Esophagus squamous epithelium (tissue), 5 donors: ENCODE measurements at places on chromosomes 3 and 15.

- no peak for DNase-seq
Observed at GRCh38 chr3:188646592-188646991, 492.6 kb downstream of the LPP start.

DNA sequence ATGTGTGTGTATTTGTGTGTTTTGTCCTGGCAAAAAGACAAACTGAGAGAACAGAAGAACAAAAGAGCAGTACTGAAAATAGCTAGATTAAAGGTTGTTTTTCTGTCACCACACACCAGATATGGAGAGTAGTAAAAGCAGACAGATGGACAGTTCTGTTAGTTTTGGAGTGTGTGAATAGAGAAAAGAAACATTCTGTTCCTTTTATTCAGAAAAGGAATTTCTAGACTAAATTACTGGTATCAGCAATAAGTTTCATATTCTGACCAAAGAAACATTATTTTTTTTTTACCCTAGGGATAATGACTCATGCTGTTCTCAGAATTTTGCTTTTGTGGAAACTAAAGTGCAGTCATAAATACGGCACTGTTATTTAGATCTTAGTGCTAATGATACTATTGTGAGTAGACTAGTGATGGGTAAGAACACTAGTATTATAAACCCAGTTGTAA, 32.9 kb downstream of the PIK3CA start:
- DNase-seq, result no peak

DNA sequence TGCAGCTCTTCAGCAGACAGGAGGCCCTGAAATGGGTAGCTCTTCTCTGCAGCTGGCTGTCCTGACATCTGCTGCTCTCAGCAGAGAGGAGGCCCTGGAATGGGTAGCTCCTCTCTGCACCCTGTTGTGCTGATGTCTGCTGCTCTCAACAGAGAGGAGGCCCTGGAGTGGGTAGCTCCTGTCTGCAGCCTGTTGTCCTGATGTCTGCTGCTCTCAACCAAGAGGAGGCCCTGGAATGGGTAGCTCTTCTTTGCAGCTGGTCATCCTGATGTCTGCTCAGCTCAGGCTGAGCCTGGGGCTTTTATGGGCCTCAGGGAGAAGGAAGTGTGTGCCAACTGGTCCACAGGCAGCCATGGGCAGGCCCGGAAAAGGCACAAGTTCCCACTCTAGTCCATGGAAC, 66.6 kb downstream of the PIK3CB start:
- DNase-seq, result no peak

GRCh38 chr3:16467393-16467792, 46.1 kb downstream of the RFTN1 start:
- DNase-seq, result no peak

GRCh38 chr3:126129398-126129891, 45.5 kb upstream of the SLC41A3 start:
- DNase-seq, result no peak
